Right lobe of liver (tissue), 6 donors: ENCODE measurements at places on chromosomes 2 and 18. TPM values are rescaled to one million over a fixed set of nuclear protein-coding genes. Genes with fewer than 3 reads are reported as not detected.

POTEI gene
- not detected for total RNA-seq

OTOF gene
- not detected for total RNA-seq

DTYMK gene
- total RNA-seq = 21.5 TPM

CDKL4 gene
- not detected for total RNA-seq

ASPRV1 gene
- 0.31 TPM for total RNA-seq

CHRND gene
- total RNA-seq = not detected

GRCh38 chr2:34188464-34189303, 589.6 kb upstream of the FAM98A start:
- H3K4me3 ChIP-seq = no peak overlapping the region
- no peak for DNase-seq
- no peaks in the 10 kb centered on the region for H3K36me3 ChIP-seq
- no peak overlapping the region for H3K27ac ChIP-seq
- H3K4me1 ChIP-seq = no peaks in the 10 kb centered on the region

DNA sequence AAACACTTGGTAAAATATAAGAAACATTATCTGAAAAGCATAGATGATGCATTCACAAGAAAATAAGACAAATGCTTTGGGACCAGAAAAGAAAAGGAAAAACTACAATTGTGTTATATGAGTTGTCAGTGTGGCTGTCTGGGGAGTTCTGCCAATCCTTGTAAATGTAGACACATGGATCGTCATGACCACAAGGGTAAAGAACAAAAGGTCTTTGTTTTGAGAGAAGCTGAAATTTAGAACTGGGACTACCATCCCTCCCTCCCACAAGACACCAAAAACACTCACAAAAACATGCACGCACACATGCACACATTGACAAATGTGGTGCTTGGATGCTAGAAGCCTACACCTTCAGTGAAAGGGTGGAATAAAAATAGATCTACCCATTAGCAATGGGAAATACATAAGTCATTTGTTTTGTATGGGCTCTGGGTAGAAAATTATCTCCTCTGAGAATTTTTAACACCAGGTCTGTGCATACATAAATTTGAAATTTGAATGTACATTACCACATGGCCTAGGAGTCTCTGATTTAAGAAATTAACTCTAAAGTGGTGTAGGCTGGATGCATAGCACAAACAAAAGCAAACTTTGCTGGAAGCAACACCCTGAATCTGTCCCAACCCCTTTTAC, 266.2 kb upstream of the SLC39A10 start:
- no peaks in the 10 kb centered on the region for H3K27me3 ChIP-seq
- no peak overlapping the region for H3K4me3 ChIP-seq
- DNase-seq = no peak
- no peak overlapping the region for H3K27ac ChIP-seq

DNA sequence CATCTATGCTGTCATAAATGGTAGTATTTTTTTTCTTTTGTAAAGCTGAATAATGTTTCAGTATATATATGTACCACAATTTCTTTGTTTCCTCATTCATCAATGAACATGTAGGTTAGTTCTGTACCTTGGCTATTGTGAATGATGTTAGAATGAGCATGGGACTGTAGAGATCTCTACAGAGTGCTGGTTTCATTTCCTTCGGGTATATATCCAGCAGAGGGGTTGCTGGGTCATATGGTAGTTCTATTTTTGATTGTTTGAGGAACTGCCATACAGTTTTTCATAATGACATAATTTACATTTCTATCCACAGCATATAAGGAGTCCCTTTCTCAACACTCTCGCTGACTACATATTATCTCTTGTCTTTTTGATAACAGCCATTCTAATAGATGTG, 243.5 kb downstream of the CDH7 start:
- no peaks in the 10 kb centered on the region for H3K4me1 ChIP-seq
- no peaks in the 10 kb centered on the region for H3K27me3 ChIP-seq
- H3K27ac ChIP-seq = no peak overlapping the region
- no peaks in the 10 kb centered on the region for H3K36me3 ChIP-seq
- no peak overlapping the region for H3K4me3 ChIP-seq

GRCh38 chr18:6652098-6652497, 77.4 kb upstream of the ARHGAP28 start:
- H3K36me3 ChIP-seq = no peaks in the 10 kb centered on the region
- H3K27me3 ChIP-seq = no peaks in the 10 kb centered on the region
- no peak overlapping the region for H3K27ac ChIP-seq
- DNase-seq = no peak

DNA sequence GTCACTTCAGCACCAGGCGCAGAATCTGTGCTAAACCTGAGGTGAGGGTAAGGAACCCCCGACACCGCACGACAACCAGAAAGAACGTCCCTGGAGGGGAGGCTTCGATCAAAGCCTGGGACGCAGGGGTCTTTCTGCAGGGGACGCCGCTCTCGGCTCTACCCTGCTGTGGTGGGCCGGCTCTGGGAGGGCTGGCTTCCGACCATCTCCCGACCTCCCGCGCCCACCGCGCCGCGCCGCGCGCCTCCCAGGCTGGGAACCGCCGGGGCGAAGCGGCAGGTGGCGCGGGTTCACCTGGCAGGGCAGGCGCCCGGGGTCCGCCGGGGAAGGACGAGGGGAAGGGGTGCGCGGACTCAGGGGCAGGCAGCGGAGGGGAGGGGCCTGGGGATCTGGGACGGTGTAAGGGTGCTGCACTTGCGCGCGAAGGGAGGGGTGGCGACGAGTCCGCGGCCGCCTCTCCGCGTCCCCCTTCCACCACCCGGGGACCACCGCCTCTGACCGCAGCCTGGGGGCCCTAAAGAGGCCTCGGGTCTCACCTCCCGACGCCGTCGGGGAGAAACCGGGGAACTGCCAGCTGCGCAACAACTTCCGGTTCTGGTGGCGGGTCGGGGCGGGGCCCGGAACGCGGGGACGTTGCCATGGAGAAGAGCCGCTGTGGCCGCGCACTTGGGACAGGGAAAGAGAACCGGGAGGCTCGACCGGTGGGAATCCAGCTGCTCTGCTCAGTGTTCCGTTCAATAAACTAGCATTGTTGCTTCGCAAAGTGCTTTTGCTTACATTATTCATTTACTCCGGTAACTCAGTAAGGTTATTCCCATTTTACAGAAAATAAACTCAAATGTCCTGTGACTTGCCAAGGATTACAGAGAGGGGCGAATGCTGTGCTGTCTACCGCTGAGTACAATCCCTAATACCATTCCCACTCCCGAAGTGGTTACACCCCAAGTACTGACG, at the start of gene ZNF396:
Gene ZNF396 (minus strand): TSS at position 596 of the 954 bp plus-strand sequence. CDS start 3,045 bp downstream, outside the sequence.
- no peaks in the 10 kb centered on the region for H3K36me3 ChIP-seq
- no peaks in the 10 kb centered on the region for H3K27me3 ChIP-seq

GRCh38 chr2:29063056-29063455, 11.3 kb downstream of the PCARE start:
- no peaks in the 10 kb centered on the region for H3K4me1 ChIP-seq
- DNase-seq = peak; percentile 59
- no peaks in the 10 kb centered on the region for H3K27me3 ChIP-seq
- H3K27ac ChIP-seq = no peak overlapping the region
- H3K36me3 ChIP-seq = no peaks in the 10 kb centered on the region

DNA sequence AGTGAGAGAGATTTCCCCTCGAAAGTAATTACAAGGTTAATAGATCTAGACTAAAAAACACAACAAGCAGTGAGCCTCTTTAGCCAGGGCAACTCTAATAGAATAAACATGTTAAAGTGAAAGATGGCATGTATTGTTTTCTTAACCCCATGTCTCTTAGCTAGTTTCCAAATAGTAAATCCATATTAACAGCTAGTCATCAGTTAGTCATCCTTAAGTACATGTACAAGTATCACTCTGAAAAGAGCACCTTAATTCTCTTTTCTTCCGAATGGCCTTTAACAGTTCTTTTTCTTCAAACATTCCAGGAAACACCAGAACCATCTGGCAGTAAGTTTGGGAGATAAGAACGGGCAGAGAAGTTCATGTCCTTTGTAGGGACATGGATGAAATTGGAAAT, 1480.0 kb downstream of the LRP1B start:
- no peaks in the 10 kb centered on the region for H3K27me3 ChIP-seq
- H3K27ac ChIP-seq = no peak overlapping the region
- no peaks in the 10 kb centered on the region for H3K4me1 ChIP-seq
- no peak overlapping the region for H3K4me3 ChIP-seq
- H3K36me3 ChIP-seq = no peaks in the 10 kb centered on the region

DNA sequence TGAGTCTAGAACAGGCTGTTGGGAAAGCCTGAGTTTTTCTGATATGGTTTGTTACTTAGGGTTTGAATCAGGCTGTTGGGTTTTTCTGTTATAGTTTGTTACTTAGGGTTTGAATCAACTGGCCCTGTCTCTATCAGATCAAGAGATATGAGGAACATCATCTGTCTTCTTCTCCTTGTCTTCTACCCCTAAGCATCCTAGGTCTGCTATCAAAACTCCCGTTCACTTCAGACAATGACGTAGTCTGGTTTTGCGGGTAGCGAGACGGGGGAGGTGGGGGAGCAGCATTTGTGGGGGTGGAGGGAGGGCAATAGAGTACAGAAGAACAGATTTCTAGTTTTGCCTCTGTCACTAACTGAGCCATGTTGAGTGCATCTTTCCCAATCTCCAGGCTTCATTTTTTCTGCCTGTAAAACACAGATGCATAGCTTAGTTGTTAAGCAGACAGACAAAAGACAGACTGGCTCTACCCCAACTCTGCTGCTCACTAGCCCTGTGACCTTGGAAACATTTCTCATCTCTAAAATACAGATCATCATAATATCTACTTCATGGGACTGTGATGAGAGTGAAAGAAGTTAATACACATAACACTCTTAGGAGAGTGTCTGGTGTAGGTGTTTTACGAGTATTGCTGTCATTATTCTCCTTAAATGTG, 9.1 kb downstream of the TNP1 start:
- no peaks in the 10 kb centered on the region for H3K27me3 ChIP-seq
- H3K4me3 ChIP-seq = no peak overlapping the region
- DNase-seq = no peak
- no peaks in the 10 kb centered on the region for H3K4me1 ChIP-seq

DNA sequence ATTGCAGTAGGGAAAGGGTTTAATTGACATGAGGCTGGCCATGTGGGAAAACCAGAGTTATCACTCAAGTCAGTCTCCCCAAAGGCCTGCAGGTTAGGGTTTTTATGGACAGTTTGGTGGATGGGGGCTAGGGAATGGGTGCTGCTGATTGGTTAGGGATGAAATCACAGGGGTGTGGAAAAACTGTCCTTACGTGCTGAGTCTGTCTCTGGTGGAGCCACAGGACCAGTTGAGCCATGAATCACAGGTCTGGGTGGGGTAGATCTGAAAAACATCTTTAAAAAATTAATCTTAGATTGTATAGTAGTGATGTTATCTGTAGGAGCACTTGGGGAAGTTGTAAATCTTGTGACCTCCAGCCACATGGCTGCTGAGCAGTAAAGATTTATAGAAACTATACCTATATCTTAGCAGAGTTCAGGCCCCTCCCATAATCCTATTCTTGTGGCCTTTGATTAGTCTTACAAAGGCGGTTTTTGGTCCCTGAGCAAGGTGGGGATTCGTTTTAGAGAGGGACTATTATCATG, 139.6 kb downstream of the COMMD1 start:
- no peak overlapping the region for H3K4me3 ChIP-seq
- no peaks in the 10 kb centered on the region for H3K27me3 ChIP-seq
- no peaks in the 10 kb centered on the region for H3K36me3 ChIP-seq
- H3K27ac ChIP-seq = no peak overlapping the region
- DNase-seq = no peak

GRCh38 chr2:111042772-111043771, 77.6 kb upstream of the BCL2L11 start:
- no peaks in the 10 kb centered on the region for H3K4me1 ChIP-seq
- no peaks in the 10 kb centered on the region for H3K27me3 ChIP-seq
- peak; percentile 43 for DNase-seq
- no peak overlapping the region for H3K27ac ChIP-seq

DNA sequence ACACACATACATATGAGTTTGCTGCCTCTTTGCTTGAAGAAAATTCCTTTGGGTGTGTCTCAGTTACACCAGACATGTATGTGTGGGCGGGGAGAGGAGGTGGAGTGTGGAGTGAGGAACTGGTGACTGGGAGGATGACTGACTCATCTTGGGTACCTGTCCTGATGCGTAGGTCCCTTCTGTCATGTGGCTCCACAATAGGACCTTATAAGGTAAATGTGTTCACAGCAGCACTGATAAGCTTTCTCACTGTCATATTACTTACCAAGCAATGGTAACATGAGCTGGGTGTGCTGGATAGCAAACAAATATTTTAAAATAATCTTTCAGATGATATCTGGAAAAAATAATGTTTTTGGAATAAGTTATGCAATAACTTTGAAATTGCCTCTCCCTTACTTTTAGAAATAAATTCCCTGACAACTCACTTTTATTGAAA, 45.1 kb downstream of the SLC9A2 start:
- no peaks in the 10 kb centered on the region for H3K4me1 ChIP-seq
- no peak overlapping the region for H3K27ac ChIP-seq
- no peak overlapping the region for H3K4me3 ChIP-seq
- no peaks in the 10 kb centered on the region for H3K36me3 ChIP-seq
- no peaks in the 10 kb centered on the region for H3K27me3 ChIP-seq
